GM19239 (cell line): ENCODE measurements at places on chromosomes 16 and 17.
A peak's percentile ranks its signal among the peaks of the same experiment; 100 is the strongest.

DNA sequence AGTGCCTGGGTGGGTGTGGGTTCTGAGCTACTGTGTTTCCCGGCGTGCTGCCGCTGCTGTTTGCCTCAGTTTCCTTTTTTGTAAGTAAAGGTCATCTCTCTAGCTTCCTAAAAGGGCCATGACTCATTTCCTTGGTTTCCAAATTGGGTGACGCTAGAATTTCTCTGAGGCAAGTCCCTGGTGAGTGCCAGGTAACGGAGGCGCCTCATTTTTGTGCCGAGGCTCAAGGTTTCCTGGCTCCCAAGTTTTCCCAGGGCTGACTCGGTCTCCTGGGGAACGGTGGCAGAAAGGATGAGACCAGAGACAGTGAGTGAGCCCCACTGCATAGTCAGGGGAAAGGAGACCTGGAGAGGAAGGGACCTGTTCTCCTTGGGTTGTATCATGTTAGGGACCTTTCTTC, 20.3 kb downstream of the MSI2 start:
- DNase-seq, result no peak

GRCh38 chr16:89261691-89262563, 44.4 kb downstream of the ZNF778 start:
- no peak for DNase-seq

DNA sequence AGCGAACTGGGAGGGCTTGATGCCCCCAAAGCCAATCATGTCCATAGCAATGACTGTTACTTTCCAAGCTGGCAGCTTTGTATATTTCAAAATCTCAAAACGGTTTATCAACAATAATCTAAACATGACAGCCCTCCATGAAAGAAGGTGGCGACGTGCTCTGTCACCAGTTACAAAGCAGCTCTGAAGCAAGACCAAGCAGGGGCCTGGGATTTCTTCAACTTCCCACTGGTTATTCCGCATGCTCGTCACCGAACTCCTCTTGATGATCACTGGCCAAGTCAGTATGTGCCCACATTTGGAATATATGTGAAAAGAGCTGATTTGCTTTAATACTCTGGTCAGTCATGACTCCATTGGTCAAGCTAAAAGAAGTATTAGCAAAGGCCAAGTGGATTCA, 175.6 kb downstream of the VPS53 start:
- no peak for DNase-seq

DNA sequence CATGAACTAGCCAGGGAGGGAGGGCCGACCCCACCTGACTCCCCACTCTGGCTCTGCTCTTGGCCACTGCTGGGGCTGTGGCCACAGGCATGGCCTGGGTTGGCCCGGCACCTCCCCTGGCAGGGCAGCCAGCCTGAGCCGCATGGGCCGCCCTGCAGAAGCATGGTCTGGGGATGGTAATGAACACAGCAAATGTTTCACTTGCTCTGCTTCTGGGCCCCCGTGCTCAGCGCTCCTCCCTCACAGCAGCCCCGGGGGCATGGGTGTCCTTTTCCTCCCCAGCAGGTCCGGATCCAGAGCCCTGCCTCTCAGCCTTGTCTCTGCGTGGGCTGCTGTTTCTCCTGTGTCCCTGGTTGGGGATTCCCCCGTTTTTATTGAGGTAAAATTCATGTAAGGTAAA, 30.9 kb upstream of the KCNJ12 start:
- DNase-seq, result no peak

GRCh38 chr16:20598832-20599469, 22.8 kb upstream of the ACSM2B start:
- no peak for DNase-seq

- no peak for DNase-seq
Measured at GRCh38 chr17:68004201-68004600, 7.9 kb upstream of the C17orf58 start.

DNA sequence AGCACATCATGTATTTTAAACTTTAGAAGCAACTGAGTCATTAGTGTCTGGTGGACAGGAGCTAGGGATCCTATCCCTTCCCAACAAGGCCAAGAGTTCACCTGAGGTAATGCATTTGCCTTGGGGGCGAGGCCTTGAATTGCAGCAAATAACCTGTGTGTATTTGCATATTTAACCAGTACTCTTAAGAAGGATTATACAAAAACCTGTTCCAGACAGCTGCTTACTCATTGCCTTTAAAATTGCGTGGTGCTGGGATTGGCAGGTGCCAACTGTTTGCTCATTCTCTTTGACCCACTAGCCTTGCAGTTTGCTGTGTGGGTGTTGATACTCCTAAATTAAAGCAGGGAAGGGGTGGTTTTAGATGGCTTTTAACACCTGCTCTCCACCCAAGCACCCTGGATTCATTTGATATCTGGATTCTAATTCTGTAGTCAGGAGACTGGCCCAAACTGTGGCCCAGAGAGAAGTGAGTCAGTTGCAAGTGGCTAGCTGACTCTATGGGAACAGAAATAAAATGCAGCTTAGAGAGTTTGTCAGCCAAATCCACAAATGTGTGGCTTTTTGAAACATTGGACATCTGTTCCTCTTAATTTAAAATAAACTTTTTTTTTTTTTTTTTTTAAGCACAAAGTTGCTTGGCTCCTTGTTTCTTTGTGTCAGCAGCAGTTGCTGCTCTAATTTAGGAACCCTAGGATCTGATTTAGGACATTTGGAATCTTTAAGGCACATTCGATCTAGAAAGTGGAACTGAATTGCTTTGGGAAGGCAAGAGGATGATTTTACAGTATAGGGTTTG, 46.9 kb downstream of the TUBD1 start:
- no peak for DNase-seq

GRCh38 chr17:80969674-80970043, 22.0 kb upstream of the CHMP6 start:
- no peak for DNase-seq

GRCh38 chr16:66342294-66342900, 24.1 kb upstream of the CDH5 start:
- DNase-seq, result peak; percentile 27

GRCh38 chr16:2289282-2289681, 21.4 kb upstream of the RNPS1 start:
- DNase-seq, result no peak

GRCh38 chr16:82370282-82370681, 200.3 kb upstream of the MPHOSPH6 start:
- DNase-seq, result no peak

GRCh38 chr16:85437166-85438052, 175.7 kb upstream of the GSE1 start:
- DNase-seq, result no peak

GRCh38 chr16:56032072-56032471, 156.9 kb upstream of the CES5A start:
- no peak for DNase-seq

- peak; percentile 26 for DNase-seq
Measured at GRCh38 chr17:11996722-11997146, 541 bp downstream of the ZNF18 start.

- no peak for DNase-seq
Measured at GRCh38 chr16:159136-159849, 6.5 kb upstream of the HBM start.

DNA sequence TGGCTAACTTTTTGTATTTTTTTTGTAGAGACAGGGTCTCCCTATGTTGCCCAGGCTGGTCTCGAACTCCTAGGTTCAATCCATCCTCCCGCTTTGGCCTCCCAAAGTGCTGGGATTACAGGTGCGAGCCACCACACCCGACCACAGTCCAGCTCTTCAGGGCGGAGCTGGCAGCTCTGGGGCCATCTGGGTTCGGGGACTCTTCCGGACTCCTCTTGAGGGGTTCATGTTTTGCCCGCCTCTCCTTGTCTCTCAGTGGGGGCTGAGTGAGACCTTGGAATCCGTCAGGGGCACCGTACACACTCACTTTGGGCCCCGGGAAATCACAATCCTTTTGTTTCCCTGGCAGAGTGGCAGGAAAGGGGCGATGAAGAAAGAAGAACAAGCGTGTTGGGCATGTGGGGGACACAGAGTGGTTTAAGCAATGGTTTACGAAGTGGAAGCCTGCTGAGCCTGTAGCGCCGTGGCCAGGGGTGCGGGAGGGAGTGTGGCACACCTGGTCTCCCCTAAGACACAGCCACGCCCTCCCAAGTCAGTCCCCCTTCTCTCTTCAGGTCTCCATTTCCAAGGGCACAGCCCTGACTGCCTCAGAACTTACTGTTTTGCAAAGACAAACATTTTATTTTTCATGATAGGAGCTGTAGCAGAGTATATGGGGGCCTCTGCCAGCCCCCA, 26.1 kb downstream of the TNS4 start:
- DNase-seq, result no peak

GRCh38 chr16:79417601-79418008, 182.9 kb downstream of the MAF start:
- no peak for DNase-seq

DNA sequence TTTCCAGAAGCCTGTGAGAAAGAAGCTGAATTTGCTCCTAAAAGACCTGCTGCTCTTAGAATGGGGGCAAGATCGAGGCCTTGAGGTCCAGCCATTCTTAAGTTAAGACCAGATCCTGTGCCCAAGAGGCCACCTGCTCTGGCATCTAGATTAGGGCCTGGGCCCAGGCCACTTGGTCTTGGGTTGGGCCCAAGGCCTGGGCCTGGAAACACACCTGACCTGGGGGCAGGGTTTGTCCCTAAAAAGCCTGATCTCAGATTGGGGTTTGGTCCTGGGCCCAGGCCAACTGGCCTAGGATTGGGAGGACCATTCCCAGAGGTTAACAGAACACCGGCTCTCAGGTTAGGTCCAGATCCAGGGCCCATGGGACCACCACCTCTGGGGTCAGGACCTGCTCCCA, 12.9 kb downstream of the CHTF8 start:
- no peak for DNase-seq

- peak; percentile 22 for DNase-seq
Measured at GRCh38 chr17:29042679-29043538, at the start of gene PIPOX. PIPOX (plus strand) TSS chr17:29043141; CDS start chr17:29043226, 85 bp downstream.

DNA sequence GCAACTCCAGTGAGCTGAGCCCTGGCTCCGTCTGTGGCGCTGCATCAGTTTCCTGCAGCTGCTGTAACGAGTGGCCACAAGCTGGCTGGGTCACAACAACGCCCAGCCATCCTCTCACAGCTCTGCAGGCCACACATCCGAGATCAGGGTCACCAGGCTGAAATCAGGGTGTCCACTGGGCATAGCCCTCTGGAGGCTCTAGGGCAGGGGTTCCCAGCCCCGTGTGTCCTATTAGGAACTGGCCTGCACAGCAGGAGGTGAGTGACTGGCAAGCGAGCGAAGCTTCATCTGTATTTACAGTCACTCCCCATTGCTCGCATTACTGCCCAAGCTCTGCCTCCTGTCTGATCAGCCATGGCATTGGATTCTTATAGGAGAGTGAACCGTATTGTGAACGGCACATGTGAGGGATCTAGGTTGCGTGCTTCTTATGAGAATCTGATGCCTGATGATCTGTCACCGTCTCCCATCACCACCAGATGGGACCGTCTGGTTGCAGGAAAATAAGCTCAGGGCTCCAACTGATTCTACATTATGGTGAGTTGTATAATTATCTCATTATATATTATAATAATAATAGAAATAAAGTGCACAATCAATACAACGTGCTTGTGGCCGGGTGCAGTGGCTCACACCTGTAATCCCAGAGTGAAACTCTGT, 176.5 kb downstream of the SEC14L1 start:
- no peak for DNase-seq

DNA sequence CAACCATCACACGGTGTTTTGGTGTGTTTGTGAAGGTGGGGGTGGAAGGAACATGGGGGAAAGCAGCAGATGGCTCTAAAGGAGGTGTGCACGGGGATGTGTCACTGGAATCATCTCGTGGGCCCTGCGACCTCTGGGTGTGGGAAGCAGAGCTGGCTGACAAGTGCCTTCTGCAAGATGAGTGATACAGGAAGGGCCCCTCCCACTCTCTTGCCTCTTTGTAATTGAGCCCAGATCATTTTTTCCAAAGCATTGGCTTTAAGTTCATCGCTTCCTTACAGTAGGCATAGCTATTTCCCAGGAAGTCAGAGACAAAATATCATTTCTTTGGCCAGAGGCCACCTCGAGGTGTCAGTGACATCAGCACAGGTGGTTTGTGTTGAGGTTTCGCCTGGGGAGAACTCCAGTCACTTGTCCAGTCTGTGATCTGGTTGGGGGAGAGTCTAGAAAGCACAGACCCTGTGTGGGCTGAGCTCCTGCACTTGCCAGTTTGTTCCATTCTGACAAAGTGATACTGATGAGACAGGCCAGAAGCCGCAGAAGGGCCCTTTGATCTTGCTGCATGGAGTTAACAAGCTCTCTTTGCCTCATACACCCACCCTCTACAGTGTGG, 20.6 kb upstream of the SNTB2 start:
- no peak for DNase-seq

GRCh38 chr16:8686031-8686621, 11.7 kb downstream of the ABAT start:
- DNase-seq, result no peak

- peak; percentile 66 for DNase-seq
Measured at GRCh38 chr17:64780096-64781013, 118.2 kb upstream of the SMURF2 start.
